NT2/D1 (cell line): ENCODE measurements at places on chromosomes 5 and 9.

DNA sequence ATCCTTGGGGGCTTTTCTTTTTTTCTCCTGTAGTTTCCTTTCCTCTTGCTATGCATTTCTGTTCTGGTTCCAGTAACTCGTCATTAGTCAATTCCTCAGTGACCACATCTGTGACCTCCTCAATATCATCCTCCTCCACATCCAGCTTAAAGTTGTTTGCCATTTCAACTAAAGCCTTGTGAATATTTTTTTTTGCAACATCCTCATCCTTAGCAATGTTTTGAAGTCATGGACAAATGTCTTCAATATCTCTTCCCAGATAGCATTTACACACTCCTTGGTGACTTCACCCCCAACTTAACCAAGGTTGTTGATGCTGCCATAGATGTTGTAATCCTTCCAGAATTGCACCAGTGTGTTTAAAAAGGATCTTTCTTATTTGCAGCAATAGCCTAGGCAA, 14.7 kb upstream of the ADRB2 start:
- DNase-seq, result no peak

GRCh38 chr9:131525643-131526565, 5.2 kb downstream of the UCK1 start:
- no peak for DNase-seq

GRCh38 chr5:9784231-9784630, 154.1 kb upstream of the TAS2R1 start:
- no peak for DNase-seq

DNA sequence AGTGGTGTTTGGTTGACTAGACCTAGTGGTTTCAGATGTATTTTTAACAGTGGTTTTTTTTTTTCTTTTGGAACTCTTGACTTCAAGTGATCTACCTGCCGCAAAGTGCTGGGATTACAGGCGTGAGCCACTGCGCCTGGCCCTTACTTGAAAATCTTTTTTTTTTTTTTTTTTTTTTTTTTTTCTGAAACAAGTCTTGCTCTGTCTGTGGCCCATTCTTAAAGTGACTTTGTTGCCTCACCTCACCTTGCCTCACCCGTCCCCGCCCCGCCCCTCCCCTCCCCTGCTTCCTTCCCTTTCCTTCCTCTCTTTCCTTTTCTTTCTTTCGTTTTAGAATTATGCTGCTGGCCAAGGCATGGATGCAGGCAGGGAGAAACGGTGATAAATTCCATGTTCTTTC, 26.0 kb downstream of the GPBP1 start:
- DNase-seq, result no peak

DNA sequence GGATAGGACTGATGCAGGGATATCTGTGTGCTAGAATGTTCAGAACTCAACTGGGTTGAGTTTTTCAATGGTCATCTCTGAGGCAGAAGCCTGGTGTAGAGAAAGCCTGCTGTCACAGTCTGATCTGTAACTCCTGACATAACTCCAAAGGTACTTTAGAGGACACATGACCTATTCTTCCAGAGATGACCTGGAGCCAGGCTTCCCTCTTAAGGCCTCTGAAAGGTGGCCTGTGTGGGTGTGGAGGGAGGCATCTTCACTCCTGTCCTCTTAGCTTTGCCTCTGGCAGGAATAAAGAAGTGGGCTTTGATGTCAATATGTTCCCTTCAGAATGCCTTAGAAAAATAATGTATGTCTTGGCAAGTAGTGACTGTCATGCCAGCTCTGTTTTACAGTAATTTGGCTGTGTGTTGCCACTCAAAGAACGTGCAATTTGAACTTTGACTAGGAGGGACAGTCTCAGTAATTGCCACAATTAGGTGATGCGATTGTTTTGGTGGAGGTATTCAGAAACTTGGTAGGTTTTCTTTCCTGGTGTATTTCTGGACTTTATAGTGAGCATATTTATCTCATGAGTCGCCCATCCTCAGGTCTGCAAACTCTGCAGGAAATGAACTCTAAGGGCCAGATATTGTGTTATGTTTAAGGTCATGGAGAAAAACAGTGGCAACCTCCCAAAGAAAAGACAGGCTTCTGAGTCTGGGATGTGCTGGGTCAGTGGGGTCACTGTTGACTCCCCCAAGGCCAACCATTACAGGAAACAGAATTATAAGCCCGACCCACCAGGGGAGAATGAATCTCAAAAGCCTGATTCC, 3.2 kb upstream of the C5orf63 start:
- no peak for DNase-seq

- no peak for DNase-seq
Observed at GRCh38 chr9:91428436-91428835, 4.8 kb upstream of the NFIL3 start.

GRCh38 chr9:127181595-127182190, 59.3 kb upstream of the ANGPTL2 start:
- DNase-seq, result no peak

- no peak for DNase-seq
Observed at GRCh38 chr5:154714266-154714986, 40.8 kb upstream of the LARP1 start.

DNA sequence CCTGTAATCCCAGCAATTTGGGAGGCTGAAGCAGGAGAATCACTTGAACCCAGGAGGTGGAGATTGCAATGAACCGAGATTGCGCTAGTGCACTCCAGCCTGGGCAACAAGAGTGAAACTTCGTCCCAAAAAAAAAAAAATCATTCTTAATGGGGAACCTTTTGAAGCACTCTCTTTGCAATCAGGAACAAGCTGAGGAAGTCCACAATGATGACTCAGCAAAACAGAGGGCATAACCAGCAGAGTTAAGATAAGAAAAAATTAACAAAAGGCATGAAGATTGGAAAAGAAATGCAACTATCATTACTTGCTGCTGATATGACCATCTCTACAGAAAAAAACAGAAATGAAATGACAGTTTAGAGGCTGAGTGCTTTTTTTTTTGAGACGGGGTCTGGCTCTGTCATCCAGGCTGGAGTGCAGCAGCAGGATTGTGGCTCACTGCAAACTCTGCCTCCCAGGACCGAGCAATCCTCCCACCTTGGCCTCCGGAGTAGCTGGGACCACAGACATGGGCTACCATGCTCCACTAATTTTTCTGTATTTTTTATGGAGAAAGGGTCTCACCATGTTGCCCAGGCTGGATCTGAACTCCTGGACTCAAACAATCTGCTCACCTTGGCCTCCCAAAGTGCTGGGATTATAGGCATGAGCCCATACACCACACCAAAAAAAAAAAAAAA, 88.0 kb downstream of the FNBP1 start:
- no peak for DNase-seq

DNA sequence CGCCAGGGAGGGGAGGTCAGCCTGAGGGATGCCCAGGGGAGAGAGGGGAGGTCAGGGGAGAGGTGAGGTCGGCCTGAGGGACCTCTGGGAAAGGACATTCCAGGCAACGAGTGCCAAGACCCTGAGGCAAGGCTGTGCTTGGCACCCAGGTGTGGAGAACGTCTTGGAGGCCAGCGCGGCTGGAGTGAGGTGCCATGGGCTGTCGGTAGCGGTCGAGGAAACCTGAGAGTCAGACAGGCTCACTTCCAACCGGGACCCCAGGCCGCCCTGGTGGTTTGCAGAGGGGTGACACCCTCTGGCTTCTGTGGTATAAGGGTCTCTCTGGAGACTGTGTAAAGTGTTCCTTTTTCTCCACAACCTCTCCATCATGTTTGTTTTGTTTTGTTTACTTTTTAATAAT, 82.9 kb downstream of the CACNA1B start:
- no peak for DNase-seq

DNA sequence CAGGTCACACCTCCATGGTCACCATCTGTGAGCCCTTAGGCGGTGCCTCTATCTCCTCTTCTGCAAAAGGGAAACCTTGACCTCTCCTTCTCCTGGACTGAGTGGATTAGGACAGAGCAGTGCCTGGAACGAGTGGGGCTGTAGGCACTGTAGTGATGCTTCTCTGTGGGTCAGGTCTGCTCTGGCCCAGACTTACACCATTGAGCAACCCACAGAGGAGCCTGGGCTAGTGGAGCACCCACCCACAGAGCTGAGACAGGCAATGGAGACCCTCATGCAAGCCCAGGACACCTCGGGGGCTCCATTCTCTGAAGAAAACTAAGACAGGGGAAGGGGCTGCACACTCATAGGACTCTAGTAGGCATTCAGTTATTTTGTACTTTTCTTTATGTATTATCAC, 400.6 kb downstream of the GADD45G start:
- no peak for DNase-seq

- no peak for DNase-seq
Observed at GRCh38 chr5:60604771-60605170, 95.2 kb downstream of the DEPDC1B start.

- no peak for DNase-seq
Observed at GRCh38 chr5:128637031-128637430, 99.0 kb upstream of the FBN2 start.

DNA sequence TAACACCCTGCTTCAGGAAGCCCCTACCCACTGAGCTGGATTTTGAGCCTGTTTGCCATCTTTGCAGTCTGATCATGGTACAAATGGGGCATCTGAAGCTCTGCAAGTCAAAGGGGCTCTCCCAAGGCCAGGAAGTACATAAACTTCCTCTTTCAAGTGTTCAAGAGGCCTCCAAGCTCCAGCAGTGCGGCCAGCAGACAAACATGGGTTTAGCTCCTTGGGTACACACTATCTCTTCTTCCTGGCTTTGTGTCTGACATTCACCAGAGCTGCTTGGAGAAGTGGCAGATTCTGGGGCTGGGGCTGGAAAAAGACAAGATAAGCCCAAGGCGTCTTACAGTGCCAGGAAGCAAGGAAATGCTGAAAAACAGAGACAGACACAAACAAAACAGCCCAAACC, 34.1 kb downstream of the LAMC3 start:
- no peak for DNase-seq

DNA sequence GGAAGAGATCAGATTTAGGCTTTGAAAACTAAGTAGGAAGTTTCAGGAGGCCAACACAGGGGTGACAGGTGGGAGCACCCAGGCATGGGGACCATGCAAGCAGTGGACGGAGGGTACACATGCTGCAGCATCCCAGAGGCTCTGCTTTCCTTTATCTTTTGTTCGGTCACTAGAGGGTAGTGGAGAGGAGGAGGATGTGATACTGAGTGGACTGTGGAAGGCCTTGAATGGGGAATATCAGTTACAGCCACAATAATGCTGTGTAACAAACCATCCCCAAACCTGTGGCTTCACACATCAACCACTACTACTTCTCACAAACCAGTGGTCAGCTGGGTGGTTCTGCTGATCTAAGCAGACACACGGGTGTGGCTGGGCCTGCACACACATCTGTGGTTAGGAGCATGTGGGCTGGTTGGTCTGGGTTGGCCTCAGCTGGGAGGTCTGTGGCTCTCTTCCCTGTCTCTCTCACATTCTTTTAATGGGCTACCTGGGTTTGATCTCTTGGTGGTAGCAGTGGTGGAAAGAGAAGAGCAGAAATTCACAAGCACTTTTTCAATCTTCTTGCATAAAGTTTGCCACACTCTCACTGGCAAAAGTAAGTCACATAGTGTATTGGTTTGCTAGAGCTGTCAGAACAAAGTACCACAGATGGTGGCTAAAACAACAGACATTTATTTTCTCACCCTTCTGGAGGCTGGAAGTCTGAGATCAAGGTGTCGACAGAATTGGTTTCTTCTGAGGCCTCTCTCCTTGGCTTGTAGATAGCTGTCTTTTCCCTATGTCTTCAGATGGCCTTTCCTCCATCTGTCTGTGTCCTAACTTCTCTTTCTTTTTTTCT, 238.7 kb downstream of the AGTPBP1 start:
- no peak for DNase-seq

- DNase-seq, result no peak
Observed at GRCh38 chr9:31597977-31598376, 786.5 kb upstream of the ACO1 start.

- peak; percentile 16 for DNase-seq
Observed at GRCh38 chr5:14946815-14947620, 75.4 kb upstream of the ANKH start.

- no peak for DNase-seq
Observed at GRCh38 chr5:177591690-177592009, 353 bp upstream of the TMED9 start.
